ENCODE measurements at places on chromosomes 1 and 21.

DNA sequence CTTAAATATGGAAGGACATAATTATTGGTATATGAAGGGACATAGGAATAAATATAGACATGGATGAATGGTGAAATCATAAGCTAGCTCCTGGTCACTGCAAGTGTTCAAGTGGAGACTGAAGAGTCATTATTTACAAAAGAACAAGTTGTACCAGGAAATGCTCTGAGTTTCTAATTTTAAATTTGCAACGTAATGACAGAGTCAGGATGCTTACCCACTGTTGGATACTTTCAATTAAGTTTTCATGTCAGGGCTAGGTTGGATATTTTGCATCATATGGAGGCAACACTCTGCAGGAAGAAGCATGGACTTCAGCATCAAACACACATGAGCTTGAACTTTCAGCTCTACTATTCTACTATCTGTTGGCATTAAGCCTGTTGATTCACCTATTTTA lies 499.6 kb upstream of the C1orf87 start:
- DNase-seq: no peak

DNA sequence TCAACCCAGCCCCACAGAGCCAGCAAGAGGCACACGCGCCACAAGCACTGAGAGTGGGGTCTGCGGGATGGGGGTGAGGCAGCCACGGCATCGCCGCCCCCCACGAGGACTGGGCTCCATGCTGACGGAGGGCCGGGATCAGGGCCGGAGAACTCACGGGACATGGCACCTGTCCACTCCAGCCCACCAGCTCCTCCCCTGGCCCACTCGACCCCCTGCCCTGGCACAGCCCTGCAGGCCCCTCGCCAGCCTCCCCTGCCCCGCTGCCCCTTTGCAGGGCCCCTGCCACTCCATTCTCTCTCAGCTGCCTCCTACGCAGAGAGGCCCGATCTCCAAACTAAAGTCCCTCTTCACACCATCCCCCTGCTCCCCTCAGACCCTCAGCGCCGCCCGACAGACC lies 134.0 kb downstream of the NPHP4 start:
- DNase-seq: no peak

- no peak for DNase-seq
These were observed 53.8 kb upstream of the MROH9 start for GRCh38 chr1:170881268-170882265.

DNA sequence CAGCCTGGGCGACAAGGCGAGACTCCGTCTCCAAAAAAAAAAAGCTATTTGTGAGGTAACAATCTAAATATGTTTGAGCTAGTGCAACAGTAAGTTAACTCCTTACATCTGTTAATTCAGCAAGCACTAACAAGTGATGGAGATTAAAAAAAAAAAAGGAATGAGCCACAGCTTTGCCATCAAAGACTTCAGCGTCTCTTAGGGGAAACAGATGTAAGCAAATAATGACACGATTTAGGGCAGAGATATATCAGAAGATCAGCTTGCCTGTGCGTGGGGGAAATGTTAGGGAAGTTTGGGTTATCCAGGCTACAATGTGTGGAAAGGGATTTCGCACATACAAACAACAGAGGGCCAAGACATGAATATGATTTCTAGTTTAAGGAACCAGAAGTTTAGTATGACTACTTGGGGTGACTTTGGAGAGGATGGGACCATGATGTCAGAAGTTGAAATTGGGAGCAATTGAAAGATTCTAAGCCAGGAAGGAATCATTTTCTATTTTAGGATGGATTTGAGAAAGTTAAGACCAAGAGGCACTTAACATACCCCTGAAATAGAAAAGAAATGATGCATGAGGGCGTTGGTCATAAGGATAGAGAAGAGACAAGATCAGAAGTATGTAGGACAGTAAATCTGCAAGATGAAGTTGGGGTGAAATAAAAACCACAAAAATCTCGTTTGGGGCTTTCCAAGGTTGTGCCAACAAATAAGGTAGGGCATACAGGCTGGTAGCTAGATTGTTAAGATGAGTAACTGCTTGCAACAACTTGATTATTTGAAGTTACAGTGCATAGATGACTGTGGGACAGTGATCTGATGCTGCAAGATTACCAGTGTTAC lies 2.4 kb upstream of the BRWD1 start:
- no peak for DNase-seq

GRCh38 chr1:64476251-64476952 lies 6.5 kb downstream of the CACHD1 start:
- DNase-seq: no peak

GRCh38 chr1:64745986-64746940 lies 1.4 kb downstream of the RAVER2 start:
- no peak for DNase-seq

DNA sequence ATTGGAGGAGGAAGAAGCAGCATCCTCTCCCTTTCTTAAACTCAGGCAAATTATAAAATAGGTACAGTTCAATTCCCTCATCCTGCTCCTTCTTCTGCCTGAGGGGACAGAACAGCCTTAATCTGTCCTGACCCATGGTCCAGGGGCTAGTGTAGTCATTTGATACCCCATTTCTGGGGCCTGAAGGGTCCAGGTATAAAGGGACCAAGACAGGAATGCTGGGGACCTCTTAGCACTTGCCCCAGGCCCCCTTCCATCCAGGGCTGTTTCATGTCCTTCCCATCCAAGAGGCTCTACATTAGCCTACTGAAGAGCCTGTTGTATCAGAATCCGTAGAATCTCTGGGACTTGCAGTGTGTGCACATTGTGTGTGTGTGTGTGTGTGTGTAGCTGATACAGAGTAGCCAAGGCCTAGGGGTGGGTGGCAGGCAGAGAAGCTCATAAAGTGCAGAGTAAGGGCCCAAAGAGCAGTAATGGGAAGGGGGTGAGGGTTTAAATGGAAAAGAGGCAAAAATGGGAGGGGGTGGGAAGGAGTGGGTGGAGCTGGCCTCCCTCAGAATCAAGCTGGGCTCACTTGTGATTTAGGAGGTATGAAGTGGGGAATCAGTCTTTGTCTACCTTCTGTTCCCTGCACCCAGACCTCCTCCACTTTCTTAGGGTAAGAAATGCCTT lies 32.4 kb downstream of the RUNX1 start:
- no peak for DNase-seq

DNA sequence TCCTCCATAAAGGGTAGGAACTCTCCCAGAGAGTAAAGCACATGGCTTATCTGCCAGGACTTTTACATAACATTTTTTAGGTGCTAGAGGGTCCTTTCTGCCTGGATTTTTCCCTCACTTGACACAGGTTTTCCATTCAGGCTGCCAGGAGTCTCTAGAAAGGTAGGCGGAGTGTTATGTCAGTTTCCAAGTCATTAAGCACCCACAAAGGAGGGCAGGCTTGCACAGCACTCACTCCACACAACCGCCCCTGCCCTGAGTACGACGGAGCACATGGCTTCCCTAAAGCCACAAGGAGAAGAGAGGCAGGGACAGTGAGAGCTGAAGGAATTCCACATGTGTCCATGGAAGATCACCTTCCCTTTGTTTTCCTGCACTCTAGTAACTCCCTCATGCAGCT lies 55.7 kb downstream of the CAPZB start:
- no peak for DNase-seq

DNA sequence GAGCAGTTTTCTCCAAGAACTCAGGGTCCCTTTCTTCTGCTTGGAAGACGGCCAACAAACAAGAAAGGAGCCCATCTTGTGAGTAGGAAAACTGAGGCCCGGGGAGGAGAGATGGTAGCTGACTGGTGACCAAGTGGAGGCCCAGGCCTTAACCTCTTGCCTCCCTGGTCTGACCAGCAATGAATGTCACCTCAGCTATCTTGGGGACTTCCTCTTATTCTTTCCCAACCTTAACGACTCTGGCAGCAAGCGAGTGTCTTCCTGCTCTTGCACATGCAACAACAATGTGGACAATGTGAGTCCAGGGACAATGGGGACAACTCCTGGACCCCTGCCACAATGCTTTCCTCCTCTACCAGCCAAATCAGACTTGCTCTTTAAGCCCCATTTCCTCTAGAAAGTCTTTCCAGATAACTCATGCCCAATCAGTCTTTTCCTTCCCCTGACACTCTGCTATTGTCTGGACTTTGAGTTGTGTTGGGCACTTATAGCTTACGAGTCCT lies 12.6 kb downstream of the HSPG2 start:
- DNase-seq: no peak

- no peak for DNase-seq
These were observed 1.2 kb upstream of the ABL2 start for GRCh38 chr1:179230721-179231120.

- no peak for DNase-seq
These were observed 110.7 kb upstream of the OLFM3 start for GRCh38 chr1:102107441-102107840.

DNA sequence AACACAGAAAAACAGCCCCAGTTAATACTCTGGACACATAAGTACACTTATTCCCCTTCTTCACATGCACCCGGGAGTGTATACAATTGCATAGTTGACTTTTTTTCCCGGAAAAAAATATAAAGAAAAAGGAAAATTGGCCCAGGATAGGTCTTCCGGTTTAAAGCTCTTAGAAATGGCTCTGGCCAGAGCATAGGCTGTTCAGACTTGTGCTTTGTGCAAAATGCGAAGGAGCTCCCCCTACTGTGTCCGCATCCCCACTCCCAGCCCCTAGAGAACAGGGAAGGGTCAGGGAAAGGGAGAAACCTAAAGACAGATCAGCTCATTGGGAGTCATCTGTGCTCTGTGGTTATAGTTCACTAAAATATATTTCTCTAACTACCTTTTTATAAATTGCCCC lies 5.5 kb upstream of the MTMR11 start:
- DNase-seq: no peak

DNA sequence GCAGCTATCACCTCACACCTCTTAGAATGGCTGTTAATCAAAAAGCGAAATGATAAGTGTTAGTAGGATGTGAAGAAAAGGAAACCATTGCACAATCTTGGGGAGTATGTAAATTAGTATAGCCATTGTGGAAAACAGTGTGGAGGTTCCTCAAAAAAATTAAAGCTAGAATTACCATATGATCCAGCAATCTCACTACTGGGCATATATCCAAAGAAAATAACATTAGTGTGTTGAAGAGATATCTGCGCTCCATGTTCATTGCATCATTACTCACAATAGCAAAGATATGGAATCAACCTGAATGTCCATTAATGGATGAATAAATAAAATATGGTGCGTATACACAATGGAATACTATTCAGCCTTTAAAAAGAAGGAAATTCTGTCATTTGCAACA lies 68.9 kb downstream of the SNRPE start:
- no peak for DNase-seq

GRCh38 chr21:33943293-33943692 lies 27.7 kb upstream of the ATP5PO start:
- DNase-seq: no peak

GRCh38 chr1:185646202-185646683 lies 87.9 kb upstream of the HMCN1 start:
- DNase-seq: no peak

DNA sequence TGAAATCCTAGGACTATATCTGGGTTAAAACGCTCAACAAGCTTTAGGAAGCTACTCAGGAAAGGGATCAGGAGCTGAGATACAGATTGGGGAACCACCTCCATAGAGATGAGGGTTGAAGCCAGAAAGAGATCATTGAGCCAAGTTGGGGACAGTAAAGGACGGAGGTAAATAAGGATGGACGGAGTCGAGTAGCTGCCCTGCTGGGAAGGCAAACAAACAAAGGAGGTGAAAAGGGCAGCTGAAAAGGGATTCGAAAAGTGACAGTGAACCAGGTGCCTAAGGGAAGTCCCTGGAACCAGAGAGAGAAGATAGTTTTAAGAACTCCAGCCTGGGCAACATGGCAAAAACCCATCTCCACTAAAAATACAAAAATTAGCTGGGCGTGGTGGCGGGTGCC lies 6.3 kb upstream of the CAMSAP2 start:
- no peak for DNase-seq

GRCh38 chr1:94817712-94818111 lies 2.4 kb upstream of the SLC44A3 start:
- no peak for DNase-seq

GRCh38 chr1:1048765-1049164 lies 25.3 kb downstream of the RNF223 start:
- DNase-seq: no peak

DNA sequence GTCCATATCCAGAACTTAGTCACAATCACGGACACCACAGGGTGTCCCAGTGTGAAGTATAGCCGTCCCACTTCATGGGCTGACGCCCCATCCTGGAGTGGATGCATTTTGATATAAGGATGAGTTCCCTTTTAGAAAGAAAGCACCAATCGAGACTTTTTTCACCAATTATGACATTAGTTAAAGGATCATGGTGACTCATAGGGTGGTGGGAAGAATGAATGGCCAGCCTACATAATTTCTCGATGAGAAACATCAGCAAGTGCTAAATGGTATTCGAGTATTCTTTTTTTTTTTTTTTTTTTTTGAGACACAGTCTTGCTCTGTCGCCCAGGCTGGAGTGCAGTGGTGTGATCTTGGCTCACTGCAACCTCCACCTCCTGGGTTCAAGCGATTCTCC lies 38.5 kb upstream of the USP1 start:
- no peak for DNase-seq

- DNase-seq: no peak
These were observed 3.8 kb downstream of the CDK18 start for GRCh38 chr1:205508227-205508714.

GRCh38 chr1:111920221-111921024 lies 69.0 kb downstream of the KCND3 start:
- no peak for DNase-seq

- DNase-seq: no peak
These were observed 676 bp upstream of the CTTNBP2NL start for GRCh38 chr1:112395256-112395820.

GRCh38 chr1:213492161-213493041 lies 441.4 kb downstream of the RPS6KC1 start:
- no peak for DNase-seq

GRCh38 chr21:14569026-14569621 lies 23.0 kb upstream of the SAMSN1 start:
- no peak for DNase-seq

GRCh38 chr1:147815503-147815902 lies 55.1 kb upstream of the GJA5 start:
- DNase-seq: no peak

- no peak for DNase-seq
These were observed 103.7 kb downstream of the NCAM2 start for GRCh38 chr21:21101911-21102310.

GRCh38 chr1:158179301-158180041 lies 1.2 kb upstream of the CD1D start:
- no peak for DNase-seq

GRCh38 chr1:204841798-204842197 lies 28.9 kb upstream of the NFASC start:
- DNase-seq: no peak

- no peak for DNase-seq
These were observed 297.2 kb upstream of the PLXNA2 start for GRCh38 chr1:208541225-208541855.

DNA sequence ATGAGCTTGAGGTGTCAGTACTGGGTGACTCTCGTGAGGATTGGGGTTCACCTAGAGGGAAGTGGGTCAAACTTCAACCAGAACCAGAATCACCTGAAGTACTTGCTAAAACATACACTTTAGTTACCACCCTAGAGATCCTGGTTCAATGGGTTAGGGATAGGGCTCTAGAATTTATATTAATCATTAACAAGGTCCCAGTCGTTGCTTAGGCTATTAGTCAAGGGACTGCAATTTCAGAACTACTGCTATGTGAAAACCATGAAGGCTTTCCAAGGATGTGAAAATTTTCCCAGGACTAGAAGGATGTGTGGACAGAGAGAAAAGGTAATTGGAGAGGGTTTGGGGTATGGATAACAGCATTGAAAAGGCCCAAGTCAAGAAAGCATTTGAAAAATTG lies 162.6 kb downstream of the GRIK1 start:
- DNase-seq: no peak

Measured in activated T-cell treated with anti-CD3 and anti-CD28 coated beads for 1 hour (primary cell).